ENCODE measurements at places on chromosomes 7 and 10. TPM values are rescaled to one million over a fixed set of nuclear protein-coding genes. Genes with fewer than 3 reads are reported as not detected.

SLC39A12 gene
- total RNA-seq, result not detected

ZPBP gene
- total RNA-seq, result not detected

GPER1 gene
- 2.0 TPM for total RNA-seq

ANKRD2 gene
- total RNA-seq, result 5.1 TPM

TRPV6 gene
- total RNA-seq, result not detected

RBM20 gene
- total RNA-seq, result 3.9 TPM

LEP gene
- not detected for total RNA-seq

PHYHIPL gene
- 0.53 TPM for total RNA-seq

COBL gene
- total RNA-seq, result 4.1 TPM

PRRT4 gene
- total RNA-seq, result 0.24 TPM

CPA4 gene
- 3.6 TPM for total RNA-seq

CRPPA gene
- 0.65 TPM for total RNA-seq

MRPS33 gene
- total RNA-seq, result 108 TPM

ARHGAP21 gene
- total RNA-seq, result 32.2 TPM

ZNF804B gene
- not detected for total RNA-seq

All from A549 treated with AZD2906 at 1 μM for 4 hours (cell line).